Osteocyte (in vitro differentiated cells): ENCODE measurements at places on chromosomes 11 and 22.

DNA sequence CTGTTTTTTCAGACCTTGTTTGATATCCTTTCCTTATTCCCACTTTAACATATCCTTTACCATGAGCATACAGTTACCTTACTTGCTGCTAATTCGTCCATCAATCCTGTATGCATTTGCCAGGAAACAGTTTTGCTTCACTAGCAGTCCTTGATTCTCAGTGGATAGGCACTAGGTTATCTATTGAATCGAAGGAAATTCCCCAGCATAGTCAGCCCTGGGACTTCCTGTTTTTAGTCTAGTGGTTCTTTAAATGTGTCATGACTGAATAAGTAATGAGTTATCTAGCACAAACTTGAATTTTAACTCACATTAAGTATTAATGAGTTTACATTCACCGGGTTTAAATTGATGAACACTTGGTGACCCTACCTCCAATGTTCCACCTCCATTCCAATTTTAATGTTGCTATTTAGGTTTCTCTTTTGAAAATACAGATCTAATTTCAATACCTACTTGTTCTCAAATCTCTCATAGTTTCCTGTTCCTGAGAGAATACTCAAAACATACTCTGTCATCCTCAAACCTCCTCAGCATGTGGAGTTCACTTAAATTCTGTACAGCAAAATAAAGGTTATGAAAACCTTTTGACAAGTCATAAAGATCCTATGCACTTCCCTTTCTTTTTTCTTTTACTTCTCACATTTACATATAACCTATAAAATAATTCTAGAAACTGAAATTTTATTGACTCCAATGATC is 1375.1 kb upstream of the TENM4 start:
- no peak for DNase-seq

- DNase-seq, result no peak
These were observed 889.7 kb upstream of the API5 start for GRCh38 chr11:42422090-42422489.

- no peak for DNase-seq
These were observed 23.6 kb upstream of the PAMR1 start for GRCh38 chr11:35548925-35549561.

DNA sequence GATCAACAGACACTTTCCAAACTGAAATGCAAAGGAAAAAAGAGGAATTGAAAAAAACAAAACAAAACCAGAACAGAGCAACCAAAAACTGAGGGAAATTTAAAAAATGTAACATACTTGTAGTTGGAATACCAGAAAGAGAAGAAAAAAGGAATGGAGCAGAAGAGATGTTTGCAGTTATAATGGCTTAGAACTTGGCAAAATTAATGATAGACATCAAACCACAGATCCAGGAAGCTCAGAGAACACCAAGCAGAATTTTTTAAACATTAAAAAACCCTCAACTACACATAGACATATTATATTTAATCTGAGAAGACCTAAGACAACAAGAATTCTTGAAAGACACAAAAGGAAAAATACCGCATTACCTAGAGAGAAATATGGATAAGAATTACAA is 46.1 kb downstream of the ASCL2 start:
- DNase-seq, result no peak

DNA sequence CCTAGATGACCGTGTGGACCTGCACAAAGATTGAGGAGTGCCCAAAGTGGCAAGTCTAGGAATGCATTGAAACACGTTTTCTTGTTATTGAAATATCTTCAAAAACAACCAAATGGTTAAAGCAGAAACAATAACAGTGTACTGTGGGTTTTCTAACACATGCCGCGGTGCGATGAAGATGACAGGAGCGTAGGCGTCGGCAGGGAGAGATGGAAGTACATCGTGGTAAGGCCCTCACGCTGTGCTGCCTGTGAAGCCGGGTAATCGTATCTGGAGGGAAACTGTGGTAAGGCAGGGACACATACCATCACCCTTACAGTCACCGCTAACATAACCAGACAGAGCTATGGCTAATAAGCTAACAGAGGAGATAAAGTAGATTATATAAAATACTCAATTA is 261.4 kb downstream of the TBC1D22A start:
- DNase-seq, result no peak

- DNase-seq, result no peak
These were observed 17.4 kb upstream of the CREB3L1 start for GRCh38 chr11:46259971-46260560.

DNA sequence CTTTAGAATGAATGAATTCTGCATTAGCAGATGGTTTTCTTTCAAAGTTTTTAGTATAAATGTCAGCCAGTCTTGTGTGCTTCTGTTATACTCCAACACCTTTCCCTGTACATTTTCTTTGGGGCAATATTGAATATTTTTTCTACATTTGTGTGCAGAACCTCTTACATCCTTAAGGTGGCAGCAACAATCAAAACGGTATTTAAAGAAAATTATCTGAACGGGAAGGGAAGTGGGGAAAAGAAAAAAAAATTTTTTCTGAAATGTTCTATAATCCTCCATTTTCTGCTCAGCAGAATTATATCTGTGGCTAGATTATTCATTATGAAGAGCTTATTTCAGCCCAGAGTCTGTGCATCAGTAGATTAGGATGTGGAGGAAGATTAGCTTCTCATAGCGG is 347.3 kb upstream of the RAG2 start:
- no peak for DNase-seq

DNA sequence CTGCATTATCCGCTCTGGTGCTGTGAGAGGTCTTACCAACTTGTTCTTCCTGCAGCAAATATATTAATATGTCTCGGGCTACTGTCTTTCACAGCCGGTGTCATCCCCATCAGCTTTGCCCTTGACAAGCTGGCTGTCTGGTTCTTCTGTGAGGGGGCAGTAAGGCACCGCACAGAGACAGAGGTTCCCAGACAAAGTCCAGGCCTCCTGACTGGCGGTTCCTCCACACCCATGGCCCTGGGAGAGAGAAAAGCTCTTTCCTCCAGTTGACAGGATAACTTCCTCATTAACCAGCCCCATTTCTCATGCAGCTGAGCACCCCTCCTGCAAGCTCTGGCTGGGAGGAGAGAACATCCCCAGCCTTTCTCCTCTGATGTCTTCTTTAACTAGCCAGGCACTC is 212.5 kb upstream of the SEZ6L start:
- DNase-seq, result no peak

- DNase-seq, result no peak
These were observed 1.7 kb downstream of the UVRAG start for GRCh38 chr11:75816561-75817239.
